ENCODE measurements at places on chromosomes 11 and 22.

DNA sequence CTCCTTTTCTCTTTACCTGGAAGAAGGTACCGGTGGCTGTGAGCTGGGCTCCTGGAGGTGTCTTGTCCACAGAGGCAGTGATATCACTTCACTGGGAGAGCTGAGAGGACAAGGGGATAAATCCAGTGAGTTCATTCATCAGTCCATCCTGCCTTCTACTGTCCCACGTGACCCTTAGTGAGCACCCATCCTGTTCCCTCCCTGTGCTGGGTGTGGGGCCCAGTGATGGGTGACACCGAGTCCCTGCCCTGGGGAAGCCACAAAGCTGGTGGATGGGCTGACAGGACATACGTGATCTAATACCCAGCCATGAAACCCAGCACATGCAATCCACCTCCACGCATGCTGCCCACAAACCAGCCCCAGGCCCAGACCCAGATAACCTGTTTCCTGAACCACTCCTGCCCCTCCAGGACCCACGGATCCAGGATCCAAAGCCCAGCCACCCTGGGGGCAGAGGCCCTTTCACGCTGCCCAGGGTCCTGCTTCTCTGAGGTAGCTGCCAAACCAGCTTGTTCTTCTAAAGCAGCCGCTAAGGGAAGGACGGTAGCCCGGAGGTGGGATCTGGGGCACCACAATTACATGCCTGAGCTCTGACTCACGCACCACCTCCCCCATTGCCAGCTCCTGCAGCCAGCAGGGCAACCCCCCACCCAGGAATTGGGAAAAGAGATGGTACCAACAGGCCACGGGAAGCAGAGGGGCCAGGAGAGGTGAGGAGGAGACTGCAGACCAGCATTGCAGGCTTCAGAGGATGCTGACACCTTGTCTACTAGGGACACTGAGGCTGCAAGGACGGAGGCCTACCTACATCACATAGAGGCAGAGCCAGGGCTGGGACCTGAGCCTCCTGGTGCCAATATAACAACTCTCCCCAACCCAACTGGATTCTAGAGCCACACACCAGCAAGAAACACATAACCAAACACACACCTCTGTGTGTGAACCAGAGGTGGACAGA is 35.2 kb downstream of the GDPD5 start:
- ATAC-seq = no peak

DNA sequence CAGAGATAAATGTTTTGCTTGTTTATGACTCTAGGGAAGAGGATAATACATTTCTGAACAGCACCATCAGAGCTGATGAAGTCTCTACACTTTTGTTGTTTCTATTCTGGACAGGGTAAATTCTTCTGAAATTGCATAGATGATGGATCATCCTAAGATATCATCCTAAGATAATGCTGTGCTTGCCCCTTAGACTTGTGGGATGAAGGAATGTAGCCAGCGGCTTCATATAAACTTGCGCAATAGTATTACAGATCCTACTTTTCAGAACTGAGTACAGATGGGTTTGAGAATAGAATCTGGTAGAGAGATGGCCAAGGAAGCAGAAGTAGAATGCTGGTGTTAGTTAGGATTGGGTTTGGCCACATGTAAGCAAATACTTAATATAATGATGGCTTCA is 61.0 kb downstream of the NCAM1 start:
- ATAC-seq = no peak

DNA sequence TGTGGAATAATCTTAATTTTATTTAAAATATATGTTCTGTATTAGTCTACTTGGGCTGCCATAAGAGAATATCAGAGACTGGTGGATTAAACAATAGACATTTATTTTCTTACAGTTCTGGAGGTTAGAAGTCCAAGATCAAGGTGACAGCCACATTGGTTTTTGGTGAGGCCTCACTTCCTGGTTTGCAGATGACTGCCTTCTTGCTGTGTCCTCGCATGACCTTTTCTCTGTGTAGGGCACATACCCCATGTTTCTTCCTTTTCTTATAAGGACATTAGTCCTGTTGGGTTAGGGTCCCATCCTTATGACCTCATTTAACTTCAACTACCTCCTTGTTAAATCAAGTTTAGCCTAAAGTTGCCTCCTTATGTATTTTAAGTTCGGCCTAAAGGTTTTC is 202.7 kb upstream of the MPPED2 start:
- ATAC-seq = no peak

- no peak for ATAC-seq
These were observed 45.5 kb downstream of the AP2A2 start for GRCh38 chr11:971092-971690.

GRCh38 chr11:8788616-8789015 is 106.0 kb downstream of the RPL27A start:
- no peak for ATAC-seq

GRCh38 chr11:25970726-25971508 is 361.0 kb upstream of the ANO3 start:
- ATAC-seq = no peak

GRCh38 chr11:12114193-12115033 is 4.0 kb downstream of the MICAL2 start:
- no peak for ATAC-seq

- ATAC-seq = no peak
These were observed 196.3 kb upstream of the CADM1 start for GRCh38 chr11:115700496-115700895.

GRCh38 chr11:118341815-118342489 is 553 bp downstream of the CD3D start:
- ATAC-seq = no peak

DNA sequence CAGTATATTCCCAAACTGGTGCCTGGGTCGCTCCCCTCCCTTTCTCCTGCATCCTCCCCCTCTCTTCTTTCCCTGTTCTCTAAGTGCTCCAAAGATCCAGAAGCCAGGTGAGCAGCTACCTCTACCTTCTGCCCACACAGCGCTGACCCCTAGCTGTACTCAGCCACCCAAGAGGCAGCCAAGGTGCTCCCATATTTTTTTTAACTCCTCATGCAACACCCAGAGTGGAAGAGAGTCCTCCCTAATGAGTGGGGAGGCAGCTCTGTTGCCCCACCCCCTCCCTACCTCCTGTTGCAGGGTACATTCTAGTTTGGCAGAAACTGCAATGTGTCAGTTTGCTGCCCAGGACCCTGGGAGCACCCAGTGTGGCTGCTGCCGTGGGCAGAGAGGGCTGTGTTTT is 40.2 kb downstream of the RPL27A start:
- ATAC-seq = no peak

DNA sequence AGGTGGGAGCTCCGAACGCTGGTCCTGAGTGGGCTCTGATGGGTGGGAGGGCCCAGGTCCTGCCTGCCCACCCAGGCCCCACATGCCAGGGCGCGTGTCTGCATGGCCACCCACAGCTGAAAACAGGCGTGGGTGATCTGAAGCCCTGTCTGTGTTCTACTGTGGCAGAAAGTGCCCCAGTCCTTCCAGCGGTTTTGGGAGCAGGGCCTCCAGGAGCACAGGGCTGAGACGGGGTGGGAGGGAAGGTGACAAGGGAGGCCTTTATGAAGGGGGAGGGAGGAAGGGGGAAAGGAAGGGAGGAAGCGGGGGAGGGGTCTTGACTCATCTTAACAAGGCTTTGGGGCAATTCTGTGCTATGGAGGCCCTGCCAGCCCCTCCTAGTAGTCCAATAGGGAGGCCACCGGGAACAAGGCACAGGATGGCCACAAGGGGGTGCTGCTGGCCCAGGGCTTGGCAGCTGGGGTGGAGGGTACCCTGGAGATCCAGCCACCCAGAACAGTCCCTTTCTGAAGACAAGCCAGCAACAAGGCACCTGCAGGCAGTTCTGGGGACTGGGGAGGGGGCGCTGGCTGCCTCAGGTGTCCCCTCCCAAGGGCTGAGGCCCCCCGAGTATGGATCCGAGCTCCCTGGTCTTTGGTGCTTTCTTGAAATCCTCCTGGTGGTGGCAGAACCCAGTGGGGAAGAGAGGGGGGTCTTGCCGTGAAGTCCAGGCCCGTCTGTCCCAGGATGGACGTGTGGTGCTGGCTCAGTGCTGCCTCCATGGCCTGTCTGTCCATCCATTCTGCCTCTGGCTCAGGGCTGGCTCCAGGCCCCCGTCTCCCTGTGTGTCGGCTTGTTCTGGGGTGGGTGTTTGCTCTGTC is 6.3 kb upstream of the FADS3 start:
- peak; percentile 46 for ATAC-seq

GRCh38 chr11:112555491-112556364 is 295.1 kb upstream of the PLET1 start:
- peak; percentile 62 for ATAC-seq

- ATAC-seq = no peak
These were observed 692.5 kb downstream of the KCNA4 start for GRCh38 chr11:29324328-29324727.

DNA sequence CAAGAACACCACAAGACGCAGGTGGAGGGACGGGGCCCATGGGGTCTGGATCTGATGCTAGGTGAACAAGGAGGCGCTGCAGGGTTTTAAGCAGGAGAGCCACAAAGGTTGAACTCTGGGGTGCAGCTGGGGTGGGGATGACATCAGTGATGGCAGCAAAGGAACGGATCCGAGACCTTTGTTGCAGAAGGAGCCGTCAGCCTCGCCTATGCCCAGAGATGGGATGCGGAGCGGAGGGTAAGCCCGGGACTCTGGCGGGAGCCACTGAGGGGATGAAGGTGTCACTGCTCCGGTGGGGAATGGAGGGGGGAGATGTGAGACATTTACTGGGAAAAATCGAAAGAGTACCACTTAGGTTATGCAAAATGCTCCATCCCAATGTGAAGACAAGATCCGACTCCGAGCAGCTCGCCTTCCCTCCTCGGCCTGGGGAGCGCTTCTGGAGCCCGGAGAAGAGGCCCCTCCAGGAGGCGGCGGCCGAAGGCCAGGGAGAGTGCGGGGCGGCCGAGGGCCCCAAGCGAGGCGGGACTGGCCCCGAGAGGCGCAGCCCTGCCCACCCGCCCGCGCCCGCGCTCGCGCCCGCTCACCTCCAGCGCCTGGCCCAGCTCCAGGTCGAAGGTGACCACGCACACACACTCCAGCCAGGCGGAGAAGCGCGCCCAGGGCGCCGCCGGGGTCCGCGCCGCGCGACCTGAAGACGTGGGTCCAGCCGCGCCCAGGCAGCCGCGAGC is 422 bp downstream of the DENND6B start:
- no peak for ATAC-seq

GRCh38 chr11:12278766-12279671 is 98.4 kb upstream of the PARVA start:
- ATAC-seq = no peak

DNA sequence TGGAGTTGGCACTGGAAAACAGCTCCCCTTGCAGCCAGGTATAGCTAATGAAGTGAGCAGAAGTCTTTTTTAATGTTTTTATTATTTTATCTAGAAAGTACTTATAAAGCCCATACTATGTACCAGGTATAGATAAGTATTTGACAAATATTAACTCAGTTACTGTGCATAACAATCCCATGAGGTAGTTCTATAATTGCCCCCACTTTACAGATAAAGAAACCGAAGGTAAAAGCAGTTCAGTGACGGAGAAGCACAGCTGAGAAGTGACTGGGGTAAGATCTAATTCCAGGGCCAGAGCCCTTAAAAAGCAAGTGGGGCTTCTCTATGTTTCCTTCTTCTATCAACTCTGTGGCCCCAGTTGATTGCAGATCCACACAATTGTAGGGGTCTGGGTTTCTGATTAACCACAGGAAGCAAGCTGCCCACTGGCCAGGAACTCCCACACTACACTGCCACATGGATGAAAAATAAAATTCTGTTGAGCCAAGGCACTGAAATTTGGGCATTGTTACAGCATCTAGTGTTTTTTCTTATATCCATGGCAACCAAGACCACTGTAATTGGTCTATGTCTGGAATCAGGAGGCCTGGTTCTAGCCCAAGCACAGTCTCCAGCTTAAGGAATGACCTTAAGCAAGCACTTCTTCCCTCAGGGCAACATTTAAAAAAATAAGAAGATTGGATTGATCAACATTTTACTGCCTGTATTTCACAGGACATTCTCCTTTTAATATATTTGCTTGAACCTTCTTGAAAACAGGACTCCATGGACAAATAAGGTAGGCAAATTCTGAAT is 55.3 kb upstream of the TEAD1 start:
- no peak for ATAC-seq

DNA sequence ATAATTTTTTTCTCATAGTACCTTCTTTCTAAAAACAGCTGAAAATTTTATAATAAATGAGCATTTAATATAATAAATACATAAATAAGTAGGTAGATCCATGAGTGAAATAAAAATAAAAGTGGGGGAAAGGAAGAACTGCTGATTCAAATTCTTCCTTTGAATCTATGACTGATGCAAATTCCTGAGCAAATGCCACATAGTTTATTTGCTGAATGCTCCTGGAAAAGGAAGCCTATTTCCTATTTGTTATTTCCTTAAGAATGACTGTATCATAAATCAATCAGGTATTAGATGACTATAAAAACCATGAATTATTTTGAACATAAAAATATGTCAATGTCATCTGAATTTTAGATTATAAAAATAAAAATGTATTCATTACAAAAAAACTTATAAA is 16.6 kb downstream of the BTBD10 start:
- no peak for ATAC-seq

- ATAC-seq = no peak
These were observed 6.0 kb downstream of the NXPE1 start for GRCh38 chr11:114553642-114554041.

GRCh38 chr22:37172266-37173245 is 15.5 kb downstream of the C1QTNF6 start:
- no peak for ATAC-seq

GRCh38 chr11:119474682-119475596 is 52.0 kb upstream of the THY1 start:
- ATAC-seq = peak; percentile 25

- ATAC-seq = no peak
These were observed 13.2 kb upstream of the TMEM218 start for GRCh38 chr11:125124618-125124992.

Data from activated CD4-positive, CD25-positive, alpha-beta regulatory T cell treated with anti-CD3 and anti-CD28 coated beads, Interleukin-2, amount 50 U/mL, for 24 hours (primary cell).